ENCODE measurements at places on chromosomes 2 and 18. TPM values are rescaled to one million over a fixed set of nuclear protein-coding genes. Genes with fewer than 3 reads are reported as not detected.

- no peak for DNase-seq
Observed at GRCh38 chr18:65230311-65230710, 520.5 kb upstream of the CDH7 start.

LCT gene
- total RNA-seq = 0.05 TPM

LRRC30 gene
- total RNA-seq = not detected

- no peak for DNase-seq
Observed at GRCh38 chr2:181839811-181840210, 51.7 kb upstream of the ITPRID2 start.

IL36B gene
- not detected for total RNA-seq

GRCh38 chr2:166384774-166385173 is 9.0 kb upstream of the SCN9A start:
- no peak for DNase-seq

- no peak for DNase-seq
Observed at GRCh38 chr2:1278861-1279260, 134.4 kb upstream of the TPO start.

DNA sequence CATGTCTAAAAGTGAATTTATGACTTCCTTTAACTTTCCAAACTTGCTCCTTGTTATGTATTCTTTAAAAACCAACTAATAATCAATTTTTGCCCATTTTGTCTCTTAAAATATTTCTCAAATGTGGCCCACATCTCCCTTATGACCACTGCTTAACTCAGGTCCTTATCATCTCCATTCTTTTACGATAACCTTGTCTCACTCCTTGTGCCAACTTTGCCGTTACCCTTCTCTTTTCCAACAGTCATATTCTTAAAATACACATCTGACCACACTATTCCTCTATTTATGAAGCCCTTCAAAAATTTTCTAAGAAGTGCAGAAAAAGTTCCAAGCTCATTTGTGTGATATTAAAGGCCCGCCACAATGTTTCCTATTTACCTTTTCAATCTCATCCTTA is 47.8 kb downstream of the PPP1R1C start:
- no peak for DNase-seq

- DNase-seq = peak; percentile 66
Observed at GRCh38 chr2:10331702-10332401, 29.1 kb downstream of the HPCAL1 start.

DNA sequence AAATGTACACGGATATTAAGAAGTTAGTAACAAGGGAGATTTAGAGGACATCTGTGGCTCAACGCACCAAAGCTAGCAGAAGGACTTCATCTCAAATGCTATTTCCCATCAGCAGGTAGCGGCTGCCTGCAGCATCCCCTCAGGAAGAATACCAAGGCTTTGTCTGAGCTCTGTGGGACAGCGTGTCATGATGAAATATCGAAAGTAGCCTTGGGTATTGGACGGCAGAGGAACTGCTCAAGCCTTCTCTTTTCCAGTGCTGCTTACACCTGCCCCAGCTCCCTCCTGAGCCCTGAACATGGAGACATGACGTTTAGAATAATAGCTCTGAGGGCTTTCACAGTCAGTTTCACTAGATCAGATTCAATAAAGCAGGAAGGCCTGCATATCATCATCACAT is 241.6 kb downstream of the SUCLG1 start:
- no peak for DNase-seq

NRP2 gene
- 93.5 TPM for total RNA-seq

- peak; percentile 96 for DNase-seq
Observed at GRCh38 chr18:23437357-23438045, 15.6 kb upstream of the RIOK3 start.

PKP4 gene
- 56.5 TPM for total RNA-seq

ALPI gene
- not detected for total RNA-seq

SPP2 gene
- total RNA-seq = not detected

GRCh38 chr2:37692711-37693110 is 21.3 kb upstream of the CDC42EP3 start:
- no peak for DNase-seq

GRCh38 chr2:126719191-126719832 is 63.4 kb downstream of the GYPC start:
- no peak for DNase-seq

GRCh38 chr2:50957896-50958295 is 74.0 kb downstream of the NRXN1 start:
- DNase-seq = no peak

- DNase-seq = no peak
Observed at GRCh38 chr2:29022679-29023078, 41.6 kb downstream of the TOGARAM2 start.

DNA sequence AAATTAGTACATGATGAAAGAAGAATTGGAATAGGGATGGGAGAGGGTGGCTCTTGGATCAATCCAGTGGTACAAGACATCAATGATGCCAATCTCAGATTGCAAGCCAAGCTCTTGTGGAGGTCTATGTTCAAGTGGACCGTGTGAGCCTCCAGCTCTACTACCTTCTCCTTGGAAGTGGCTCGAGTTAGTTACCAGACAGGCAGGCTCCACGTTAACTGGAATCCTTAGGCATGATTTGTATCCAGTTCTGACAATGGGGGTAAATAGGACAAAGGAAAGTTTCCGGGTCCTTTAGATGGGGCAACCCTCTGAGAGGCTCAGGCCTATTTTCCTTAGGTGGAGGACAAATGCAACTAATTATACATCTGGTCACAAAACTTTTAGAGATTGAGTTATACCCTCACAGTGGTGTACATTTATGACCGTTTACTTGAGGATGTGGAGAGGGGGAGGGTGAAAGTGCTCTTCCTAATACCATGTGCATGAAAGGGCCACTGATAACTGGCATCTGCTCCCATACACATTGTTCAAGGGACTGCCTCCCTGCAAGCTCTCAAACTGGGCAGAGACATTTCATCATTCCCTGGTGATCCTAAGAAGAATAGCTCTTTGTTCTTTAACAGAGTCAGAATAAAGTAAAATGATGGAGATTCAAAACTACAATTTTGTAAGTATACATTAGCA is 180.2 kb downstream of the SOCS6 start:
- no peak for DNase-seq

AMER3 gene
- total RNA-seq = not detected

- no peak for DNase-seq
Observed at GRCh38 chr2:57878866-57879210, 167.8 kb upstream of the VRK2 start.

FBXO36 gene
- total RNA-seq = 2.2 TPM

DNA sequence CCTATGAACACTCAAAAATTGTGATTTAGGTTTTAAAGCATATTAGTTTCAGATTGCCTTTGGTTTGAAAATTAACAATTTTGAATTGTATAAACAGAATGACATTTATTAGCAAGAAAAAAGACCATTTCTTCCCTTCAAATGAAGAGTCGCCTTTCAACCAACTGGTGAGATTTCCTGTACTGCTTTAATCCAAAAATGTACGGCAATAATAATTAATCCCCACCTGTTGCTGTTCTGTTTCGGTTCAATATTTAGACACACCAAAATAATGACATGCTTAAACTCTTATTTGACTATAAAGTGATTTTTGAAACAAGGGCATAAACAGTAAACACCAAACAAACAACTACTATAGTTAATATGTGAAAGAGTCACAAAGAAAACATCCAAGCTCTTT is 39.6 kb downstream of the CHN1 start:
- DNase-seq = no peak

COL5A2 gene
- 61.1 TPM for total RNA-seq

GRCh38 chr18:23257137-23257536 is 121.9 kb downstream of the CABLES1 start:
- DNase-seq = no peak

DNA sequence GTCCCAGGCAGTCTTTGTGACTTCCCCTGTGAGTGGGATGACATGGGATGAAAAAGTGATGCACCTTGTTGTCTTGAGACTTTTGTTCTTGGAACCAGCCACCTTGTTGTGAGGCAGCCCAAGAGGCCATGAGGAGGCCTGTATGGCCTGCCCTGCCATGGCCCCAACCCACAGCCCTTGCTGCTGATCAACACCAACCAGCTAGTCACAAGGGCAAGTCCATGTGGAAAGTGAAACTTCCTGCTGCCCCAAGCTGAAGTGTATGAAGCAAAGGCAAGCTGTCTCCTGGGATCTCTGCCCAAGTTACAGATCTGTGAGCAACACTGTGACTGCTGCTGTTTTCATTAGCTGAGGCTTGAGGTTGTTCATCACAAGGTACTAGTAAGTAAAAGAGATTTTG is 21.6 kb downstream of the TMEM18 start:
- DNase-seq = no peak

MBOAT2 gene
- total RNA-seq = 16.1 TPM

DNA sequence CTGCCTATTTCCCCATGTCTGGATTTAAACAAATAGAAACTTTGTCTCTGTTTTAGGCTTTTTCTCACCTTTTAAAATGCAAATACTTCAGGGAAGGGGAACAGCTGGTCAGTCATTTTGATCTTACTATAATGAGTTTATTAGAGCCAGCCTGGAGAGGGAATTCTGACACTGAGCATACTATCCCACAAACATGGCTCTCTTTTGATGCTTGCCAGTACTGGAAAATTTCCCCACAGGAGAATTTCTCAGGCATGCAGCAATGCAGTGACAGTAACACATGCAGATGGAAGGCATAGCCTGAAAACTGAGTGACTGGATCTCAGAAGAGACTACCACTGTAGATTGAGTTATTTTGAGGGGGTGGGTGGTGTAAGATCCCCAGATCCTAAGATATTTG is 974.3 kb upstream of the CELF4 start:
- DNase-seq = no peak

- DNase-seq = no peak
Observed at GRCh38 chr2:28595323-28595722, 99.5 kb downstream of the PLB1 start.

- no peak for DNase-seq
Observed at GRCh38 chr2:95036596-95037383, 11.3 kb downstream of the MAL start.

HSBP1L1 gene
- total RNA-seq = 3.9 TPM

DNA sequence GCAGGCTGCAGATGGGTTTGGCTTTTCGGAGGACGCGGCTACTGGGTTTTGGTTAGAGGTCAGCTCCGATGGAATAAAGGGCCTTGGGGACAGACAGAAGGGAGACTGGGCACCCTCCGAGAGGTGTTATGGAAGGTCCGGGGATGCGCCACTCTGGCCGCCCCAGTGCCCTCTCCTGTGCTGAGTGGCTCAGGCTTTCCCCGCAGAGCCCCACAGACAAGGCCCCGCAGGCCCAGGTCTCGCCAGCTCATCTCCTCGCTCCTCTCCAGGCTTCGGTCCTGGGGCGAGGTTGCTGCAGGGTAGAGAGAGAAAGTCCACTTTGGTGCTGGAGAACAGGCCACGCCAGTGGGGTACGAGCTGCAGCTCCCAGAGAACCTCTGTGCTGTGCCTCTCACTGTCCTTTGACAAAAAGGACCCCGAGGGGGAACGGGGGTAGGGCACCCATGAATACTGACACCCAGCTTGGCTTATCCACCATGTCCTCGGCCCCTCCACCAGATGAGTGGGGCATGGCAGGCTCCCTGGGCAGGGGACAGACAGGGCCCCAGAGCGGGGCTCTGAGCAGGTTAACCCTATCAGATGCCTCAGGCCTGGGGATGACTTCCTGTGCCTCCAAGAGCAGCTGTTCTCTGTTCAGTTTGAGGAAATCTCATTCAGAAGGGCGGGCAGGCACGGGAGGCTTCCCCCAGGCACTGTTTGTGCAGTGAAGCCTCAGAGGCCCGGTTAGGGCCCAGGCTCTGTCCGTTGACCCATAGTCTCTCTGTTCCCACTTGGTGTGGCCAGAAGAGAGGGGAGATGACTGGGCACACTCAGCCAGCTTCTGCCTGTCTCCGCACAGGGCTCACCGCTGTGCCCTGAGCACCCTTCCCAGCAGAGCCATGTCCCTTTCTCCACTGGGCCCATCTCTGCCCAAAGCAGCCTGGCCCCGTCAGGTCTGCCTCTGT is 15.7 kb upstream of the CNNM3 start:
- no peak for DNase-seq

- no peak for DNase-seq
Observed at GRCh38 chr2:8544171-8544785, 137.6 kb upstream of the ID2 start.

- no peak for DNase-seq
Observed at GRCh38 chr2:223841436-223842190, 4.2 kb upstream of the AP1S3 start.

DNA sequence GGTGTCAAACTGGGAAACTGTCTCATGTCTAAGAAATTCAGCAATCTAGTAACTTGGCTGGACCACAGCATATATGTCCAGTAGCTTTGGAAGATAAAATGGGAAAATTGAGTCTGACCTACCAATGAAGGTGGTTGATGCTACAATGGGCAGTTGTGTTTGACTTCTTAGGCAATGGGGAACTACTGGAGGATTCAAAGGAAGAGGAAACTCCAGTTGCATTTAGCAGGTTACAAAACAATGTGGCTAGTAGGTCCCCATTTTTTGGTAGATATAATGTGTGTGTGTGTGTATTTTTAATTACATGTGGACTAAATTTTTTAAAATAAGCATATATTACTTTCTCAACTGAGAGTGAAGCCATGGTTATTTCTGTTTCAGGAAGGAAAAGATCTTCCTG is 427.7 kb downstream of the NBAS start:
- DNase-seq = no peak

- DNase-seq = no peak
Observed at GRCh38 chr2:235592430-235592829, 98.6 kb downstream of the AGAP1 start.

LINC00305 gene
- total RNA-seq = not detected

DNA sequence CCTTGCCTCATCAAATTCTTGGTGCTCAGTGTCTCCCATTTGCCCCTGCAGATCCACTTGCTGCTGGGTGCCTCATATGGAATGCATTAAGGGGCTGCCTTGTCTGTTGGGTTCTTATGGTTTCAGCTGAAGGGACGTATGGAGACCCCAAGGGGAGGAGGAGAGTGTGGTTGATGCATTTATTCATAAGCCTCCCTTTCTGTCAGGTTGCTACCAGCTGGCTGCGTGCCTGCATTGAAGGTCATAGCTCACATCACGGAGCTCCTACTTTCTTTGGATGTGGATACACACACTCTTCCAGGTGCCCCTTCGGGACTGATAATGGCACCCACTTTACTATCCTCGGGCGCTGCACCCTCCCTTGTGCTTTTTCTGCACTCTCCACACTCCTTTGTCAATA is 377.9 kb downstream of the SLC4A3 start:
- no peak for DNase-seq

TTN gene
- total RNA-seq = 6.4 TPM

- DNase-seq = no peak
Observed at GRCh38 chr2:51301381-51301780, 269.4 kb upstream of the NRXN1 start.

KCNS3 gene
- 3.1 TPM for total RNA-seq

All from posterior vena cava (tissue), 2 donors.